Renal cortical epithelial cell (primary cell): ENCODE measurements at places on chromosomes 12 and 14.

GRCh38 chr12:96375841-96376604, 24.2 kb downstream of the CDK17 start:
- DNase-seq, result no peak

GRCh38 chr12:14993537-14994266, 20.9 kb downstream of the PDE6H start:
- DNase-seq, result peak; percentile 10

- no peak for DNase-seq
These were observed 143.0 kb downstream of the OTOGL start for GRCh38 chr12:80242321-80242720.

DNA sequence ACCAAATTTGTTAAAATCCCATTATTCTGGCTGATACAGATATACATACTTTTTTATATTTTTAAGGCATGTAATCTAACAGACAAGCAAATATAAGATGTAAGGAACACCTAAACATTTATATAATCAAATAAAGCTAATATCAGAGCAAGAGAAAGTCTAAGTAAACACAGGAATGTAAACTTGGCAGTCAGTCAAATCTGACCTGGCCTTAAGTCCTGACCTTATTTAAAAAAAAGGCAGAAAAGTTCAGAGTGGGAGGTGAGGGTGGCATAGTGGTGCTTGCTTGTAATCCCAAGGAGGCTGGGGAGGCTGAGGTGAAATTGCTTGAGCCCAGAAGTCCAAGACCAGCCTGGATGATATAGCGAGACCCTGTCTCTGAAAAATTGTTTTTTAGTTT, 152.6 kb downstream of the DERA start:
- peak; percentile 63 for DNase-seq

DNA sequence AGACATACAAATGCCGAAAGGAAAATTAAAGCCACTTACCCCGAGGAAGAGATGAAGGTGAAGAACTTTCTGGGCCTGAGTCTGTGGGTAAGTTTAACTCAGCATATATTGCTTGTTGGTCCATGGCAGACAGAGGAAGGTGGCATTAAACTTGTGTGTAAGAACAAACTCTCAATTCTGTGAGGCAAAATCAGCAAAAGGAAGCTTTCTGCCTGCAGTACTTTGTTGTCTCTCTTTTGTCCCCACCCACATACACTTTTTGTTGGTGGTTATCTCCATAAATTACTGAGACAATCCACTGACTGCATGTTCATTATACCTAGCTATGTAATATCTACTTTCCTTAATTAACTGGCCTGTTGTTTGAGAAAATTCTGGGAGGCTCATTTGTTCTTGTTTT, at the start of gene KLRB1:
KLRB1 (minus strand) TSS at position 201 of the 400 bp plus-strand sequence; CDS start at position 124, 77 bp downstream.
- no peak for DNase-seq
